Activated CD4-positive, CD25-positive, alpha-beta regulatory T cell (primary cell): ENCODE measurements at places on chromosomes 2 and 18.

- DNase-seq: no peak
Observed at GRCh38 chr2:43032213-43033015, 194.0 kb downstream of the ZFP36L2 start.

DNA sequence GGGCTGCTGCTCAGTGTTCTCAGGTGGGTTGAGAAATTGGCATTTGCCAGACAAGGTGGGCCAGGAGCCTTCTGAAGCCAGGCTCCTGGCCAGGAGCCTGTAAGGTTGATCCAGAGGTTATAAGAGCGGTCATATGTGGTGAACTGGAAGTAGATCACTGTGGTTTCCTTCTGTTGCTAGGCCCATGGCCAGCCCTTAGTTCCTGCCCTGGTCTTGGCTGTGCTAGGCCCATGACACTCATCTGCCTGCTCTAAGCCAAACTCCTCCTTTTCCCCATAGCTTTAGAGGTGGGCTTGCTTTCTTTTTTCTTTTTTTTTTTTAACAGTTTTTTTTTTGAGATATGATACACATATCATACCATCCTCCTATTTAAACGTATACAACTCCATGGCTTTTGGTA is 5.0 kb upstream of the MGAT5 start:
- no peak for DNase-seq

- DNase-seq: no peak
Observed at GRCh38 chr2:145741636-145742035, 1221.7 kb upstream of the ZEB2 start.

DNA sequence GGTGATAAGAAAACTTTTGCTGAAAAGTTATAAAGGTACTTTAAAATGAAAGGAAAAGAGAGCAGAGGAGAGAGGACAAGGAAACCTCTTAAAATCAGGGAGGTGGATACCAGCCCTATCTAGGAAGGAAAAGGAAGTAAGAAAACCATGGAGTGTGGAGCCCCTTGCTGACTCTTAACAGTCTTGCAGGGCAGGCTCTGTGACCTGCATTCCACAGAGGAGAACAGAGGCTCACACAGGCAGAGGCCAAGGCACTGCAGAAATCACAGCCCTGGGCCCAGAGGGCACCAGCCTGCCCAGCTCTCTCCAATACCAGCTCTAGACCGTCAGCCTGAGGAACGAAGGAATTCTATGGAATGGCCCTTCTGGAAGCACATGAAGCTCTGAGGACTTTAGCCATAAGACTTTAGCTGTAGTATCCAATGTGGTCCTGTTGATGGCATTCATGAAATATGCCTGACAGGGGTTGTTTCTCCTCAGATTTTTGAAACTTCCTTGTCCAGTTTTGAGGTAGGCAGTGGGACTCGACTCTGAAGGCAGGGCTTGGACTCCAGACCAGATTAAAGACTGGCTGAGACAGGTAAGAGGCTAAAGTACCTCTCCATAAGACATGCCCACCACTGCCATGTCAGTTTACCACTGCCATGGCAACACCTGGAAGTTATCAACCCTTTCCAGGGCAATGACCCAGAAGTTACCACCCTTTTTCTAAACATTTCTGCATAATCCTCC is 216.3 kb downstream of the ANAPC1 start:
- DNase-seq: no peak

GRCh38 chr2:138771534-138771933 is 8.7 kb downstream of the NXPH2 start:
- DNase-seq: no peak

- DNase-seq: no peak
Observed at GRCh38 chr2:221514305-221515040, 57.6 kb downstream of the EPHA4 start.

GRCh38 chr2:175647058-175647457 is 355.0 kb downstream of the LNPK start:
- no peak for DNase-seq

- DNase-seq: no peak
Observed at GRCh38 chr2:112728029-112728362, 7.2 kb downstream of the NT5DC4 start.

GRCh38 chr2:106840818-106841217 is 45.1 kb downstream of the ST6GAL2 start:
- no peak for DNase-seq

- no peak for DNase-seq
Observed at GRCh38 chr2:147860009-147860408, 15.2 kb downstream of the ACVR2A start.

- DNase-seq: no peak
Observed at GRCh38 chr2:32166115-32166574, 481 bp downstream of the SLC30A6 start.

- DNase-seq: peak; percentile 52
Observed at GRCh38 chr2:197198890-197199289, 111.7 kb downstream of the ANKRD44 start.

DNA sequence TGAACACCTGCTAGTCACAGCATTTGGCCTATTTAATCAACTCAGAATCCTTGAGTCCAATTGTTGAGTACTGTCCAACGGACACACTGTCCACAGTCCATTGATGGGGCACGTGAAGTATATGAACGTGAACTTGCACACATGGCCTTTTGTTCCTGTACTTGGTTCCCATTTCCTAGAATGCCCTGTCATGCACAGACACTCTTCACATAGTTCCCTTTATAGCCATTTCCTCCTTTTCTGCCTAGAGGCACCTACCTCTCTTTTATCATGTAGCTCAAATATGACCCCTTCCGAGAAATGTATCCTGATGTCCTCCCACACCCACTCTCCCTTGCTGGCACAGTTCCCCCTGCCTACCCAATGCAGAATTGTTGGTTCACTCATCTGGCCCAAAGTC is 8.7 kb upstream of the CRYGA start:
- no peak for DNase-seq

DNA sequence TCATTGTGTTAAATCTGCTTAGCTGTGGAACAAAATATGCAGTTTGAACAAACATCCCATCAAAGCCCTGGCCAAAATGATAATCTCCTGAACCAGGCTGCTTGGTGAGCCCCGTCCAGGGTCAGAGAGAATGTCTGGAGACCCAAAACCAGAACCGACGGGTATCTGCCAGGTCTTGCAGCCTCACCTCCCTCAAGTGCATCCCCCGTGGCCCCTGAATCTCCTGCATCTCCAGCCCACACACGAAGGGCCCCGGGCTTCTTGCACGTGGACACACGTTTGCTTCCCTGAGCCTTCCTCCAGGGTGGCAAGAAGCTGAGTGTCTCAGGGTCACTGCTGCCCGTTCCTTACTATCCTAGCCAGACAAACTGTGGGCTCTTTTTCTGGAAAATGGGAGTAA is 50.5 kb upstream of the PXDN start:
- DNase-seq: no peak

DNA sequence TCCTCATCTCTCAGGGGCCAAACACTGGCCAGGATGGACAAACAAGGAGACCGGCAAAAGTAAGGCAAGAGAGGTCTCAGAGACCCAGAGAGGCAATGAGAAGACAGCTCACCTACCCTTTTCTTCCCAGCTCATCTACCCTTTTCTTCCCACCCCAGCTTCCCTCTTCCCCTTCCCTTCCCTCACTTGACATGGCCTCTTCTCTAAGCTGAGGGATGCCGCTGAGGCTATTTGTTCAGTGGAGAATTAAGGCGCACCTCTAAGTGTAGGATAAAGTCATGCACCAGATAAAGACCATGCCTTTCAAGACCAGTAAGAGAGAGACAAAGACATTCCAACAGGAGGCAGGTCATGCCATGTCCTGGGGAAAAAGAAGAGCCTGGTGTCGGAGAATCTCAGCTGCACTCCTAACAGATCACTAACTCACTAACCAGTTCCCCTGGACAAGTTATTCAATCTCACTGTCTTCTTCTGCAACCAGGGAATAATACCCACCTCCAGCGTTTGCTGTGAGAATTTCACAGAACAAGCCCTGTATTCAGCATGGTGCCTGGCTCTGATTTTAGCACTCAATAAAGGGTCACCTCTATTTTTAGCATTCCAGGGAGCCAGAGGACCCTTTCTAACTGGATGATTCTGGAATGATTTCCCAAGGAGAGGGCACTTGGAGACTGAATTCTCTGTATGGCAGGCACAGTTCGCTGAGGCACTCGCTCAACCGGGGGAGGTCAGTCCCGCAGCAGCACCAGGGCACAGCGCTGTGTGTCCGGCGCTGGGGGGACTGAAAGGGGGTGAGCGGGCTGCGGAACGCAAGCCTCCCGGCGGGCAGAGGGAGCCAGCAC is 3.0 kb upstream of the FOSL2 start:
- no peak for DNase-seq

DNA sequence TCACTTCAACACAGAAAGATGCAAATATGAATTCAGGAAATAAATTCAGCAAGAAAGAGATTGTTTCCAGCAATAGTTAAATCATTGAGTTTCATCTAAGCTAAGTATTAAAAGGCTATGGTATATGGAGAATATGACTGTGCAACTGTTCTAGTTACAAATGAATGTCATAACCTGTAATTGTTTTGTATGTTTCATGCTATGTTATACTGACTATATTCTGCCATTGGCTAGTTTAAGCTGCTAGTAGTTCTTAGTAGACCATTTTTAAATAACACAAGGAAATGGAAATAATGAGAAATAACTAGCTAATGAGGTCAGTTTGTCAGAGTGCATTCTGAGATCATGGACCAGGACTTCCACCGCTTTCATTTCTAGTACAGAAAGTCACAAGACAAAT is 1154.9 kb upstream of the TMEFF2 start:
- no peak for DNase-seq

- DNase-seq: no peak
Observed at GRCh38 chr2:71684226-71685072, 231.1 kb downstream of the DYSF start.

GRCh38 chr2:28178946-28179345 is 213.7 kb upstream of the FOSL2 start:
- DNase-seq: no peak

GRCh38 chr2:7057865-7058400 is 140.7 kb downstream of the RNF144A start:
- DNase-seq: no peak

DNA sequence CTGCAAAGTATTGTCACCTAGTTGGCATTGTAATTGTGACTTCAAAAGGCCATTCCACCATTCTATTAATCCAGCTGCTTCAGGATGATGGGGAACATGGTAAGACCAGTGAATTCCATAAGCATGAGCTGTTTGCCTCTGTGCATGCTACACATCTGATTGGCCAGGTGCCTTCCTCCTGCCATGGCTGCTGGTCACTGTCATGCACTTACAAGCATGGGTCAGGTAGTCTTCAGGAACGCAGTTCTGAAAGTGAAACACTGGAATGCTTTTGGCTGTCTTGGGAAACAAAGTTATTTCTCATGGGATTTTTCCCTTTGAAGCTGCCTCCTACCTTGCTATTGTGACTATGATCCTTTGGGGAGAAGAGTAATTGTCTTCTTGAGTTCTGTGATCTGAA is 267.6 kb downstream of the GBX2 start:
- no peak for DNase-seq

DNA sequence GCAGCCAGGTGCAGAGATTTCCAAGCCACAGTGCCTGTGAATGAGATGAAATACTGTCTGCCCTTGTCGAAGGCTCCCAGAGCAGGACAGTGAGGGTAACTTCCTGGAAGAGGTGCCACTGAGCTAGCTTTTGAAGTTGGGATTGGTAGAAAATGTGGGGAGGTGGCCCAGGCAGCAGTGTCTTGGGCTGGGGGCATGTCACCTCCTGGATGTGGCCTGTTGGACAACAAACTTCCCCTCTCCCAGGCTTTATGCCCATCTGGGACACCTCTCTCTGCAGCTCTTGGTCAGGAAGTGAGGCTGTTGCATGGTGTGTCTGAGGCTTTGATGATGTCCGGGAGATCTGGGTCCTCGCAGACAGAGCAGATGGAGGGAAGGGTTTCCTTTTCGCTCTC is 151.4 kb downstream of the DYSF start:
- no peak for DNase-seq

DNA sequence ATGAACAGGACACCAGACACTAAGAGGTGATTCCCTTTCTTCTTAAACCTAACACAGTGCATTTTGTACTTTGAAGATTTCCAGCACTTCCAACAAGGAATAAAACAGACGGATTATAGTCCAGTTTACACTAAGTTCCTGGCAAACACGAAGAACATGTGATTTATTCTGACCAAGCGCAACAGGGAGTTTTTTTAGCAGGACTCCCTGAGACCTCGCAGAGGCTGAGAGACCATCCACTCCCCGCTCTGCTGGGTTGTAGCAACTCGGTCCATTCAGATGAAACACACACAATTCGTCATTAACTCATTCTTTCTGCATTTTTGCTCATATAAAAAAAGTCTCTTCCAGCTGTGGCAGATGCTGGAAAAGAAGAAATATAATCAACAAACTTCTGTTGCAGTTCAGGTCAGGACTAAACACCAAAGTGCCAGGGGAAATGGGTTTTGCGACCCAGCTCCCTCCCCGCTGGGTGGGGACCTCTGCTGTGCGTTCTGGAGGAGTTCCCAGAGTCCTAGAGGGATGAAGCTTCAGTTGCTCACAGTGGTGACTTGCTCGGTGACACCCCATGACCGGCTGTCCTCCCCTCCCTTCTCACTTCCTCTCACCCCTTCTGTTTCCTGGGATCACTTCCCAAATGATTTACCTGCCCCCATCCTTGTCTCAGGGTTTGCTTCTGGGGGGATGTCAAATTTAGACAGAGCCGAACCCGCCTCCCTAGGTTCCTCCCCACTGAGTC is 52.5 kb downstream of the KCNF1 start:
- DNase-seq: no peak

DNA sequence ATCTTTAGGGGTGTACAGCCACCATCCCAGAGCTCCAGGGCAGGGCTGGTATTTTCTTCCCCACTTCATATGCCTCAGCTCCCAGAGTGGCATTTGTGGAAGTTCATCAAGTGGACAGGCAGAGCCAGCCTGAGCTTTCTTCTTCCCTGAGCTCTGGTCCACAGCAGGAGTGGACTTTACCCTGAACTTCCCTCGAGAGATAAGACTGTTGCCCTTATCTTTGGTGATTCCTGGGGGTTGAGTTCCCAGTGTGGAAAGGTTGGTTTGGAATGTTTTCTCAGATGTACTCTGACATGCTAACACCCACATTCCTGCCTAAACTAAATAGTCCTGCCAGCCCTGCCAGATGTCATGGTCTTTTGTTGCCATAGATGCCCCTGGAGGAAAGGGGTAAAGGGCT is 62.0 kb upstream of the LGALSL start:
- no peak for DNase-seq

DNA sequence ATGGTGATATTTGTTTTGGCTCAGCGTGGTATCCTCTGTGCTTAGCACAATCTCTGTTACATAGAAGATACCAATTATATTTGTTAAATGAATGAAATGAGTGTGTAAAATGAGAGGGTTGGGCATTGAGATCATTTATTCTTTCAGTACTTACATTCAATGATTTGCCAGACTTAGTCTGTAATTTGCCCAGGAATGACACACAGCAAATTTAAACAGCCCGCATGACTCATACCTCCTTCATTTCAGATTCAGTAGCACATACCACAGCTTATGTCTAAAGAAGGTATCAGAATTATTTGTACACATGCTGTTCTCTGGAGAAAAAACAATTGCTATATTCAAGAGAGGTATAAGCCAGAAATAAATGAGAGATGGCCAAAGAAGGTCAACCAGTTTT is 37.0 kb downstream of the KLHL14 start:
- DNase-seq: no peak

GRCh38 chr2:156471762-156472161 is 35.6 kb downstream of the GPD2 start:
- no peak for DNase-seq
